Aorta (tissue), 5 donors: ENCODE measurements at places on chromosomes 11 and 22. TPM values are rescaled to one million over a fixed set of nuclear protein-coding genes. Genes with fewer than 3 reads are reported as not detected.

Gene GUCY1A2
- 1.2 TPM for polyA plus RNA-seq

Gene HSPB2
- 13.8 TPM for polyA plus RNA-seq

Gene SGSM1
- polyA plus RNA-seq = 5.9 TPM

Gene TSPAN4
- polyA plus RNA-seq = 79.1 TPM

Gene APOL6
- polyA plus RNA-seq = 8.4 TPM

Gene TRIM48
- not detected for polyA plus RNA-seq

Gene C1QTNF4
- 3.1 TPM for polyA plus RNA-seq

Gene UQCR10
- polyA plus RNA-seq = 189 TPM

Gene DUSP8
- 2.3 TPM for polyA plus RNA-seq

Gene C22orf23
- polyA plus RNA-seq = 0.18 TPM

Gene RANBP1
- polyA plus RNA-seq = 75.0 TPM

Gene SPDYC
- not detected for polyA plus RNA-seq

Gene MMP12
- not detected for polyA plus RNA-seq

Gene NEU3
- polyA plus RNA-seq = 1.4 TPM

Gene SLC37A2
- polyA plus RNA-seq = 0.72 TPM

Gene OR4D5
- polyA plus RNA-seq = not detected
